ENCODE measurements at places on chromosomes 5 and 9. TPM values are rescaled to one million over a fixed set of nuclear protein-coding genes. Genes with fewer than 3 reads are reported as not detected.
A peak's percentile ranks its signal among the peaks of the same experiment; 100 is the strongest.

The BTNL8 gene
- 0.96 TPM for total RNA-seq

DNA sequence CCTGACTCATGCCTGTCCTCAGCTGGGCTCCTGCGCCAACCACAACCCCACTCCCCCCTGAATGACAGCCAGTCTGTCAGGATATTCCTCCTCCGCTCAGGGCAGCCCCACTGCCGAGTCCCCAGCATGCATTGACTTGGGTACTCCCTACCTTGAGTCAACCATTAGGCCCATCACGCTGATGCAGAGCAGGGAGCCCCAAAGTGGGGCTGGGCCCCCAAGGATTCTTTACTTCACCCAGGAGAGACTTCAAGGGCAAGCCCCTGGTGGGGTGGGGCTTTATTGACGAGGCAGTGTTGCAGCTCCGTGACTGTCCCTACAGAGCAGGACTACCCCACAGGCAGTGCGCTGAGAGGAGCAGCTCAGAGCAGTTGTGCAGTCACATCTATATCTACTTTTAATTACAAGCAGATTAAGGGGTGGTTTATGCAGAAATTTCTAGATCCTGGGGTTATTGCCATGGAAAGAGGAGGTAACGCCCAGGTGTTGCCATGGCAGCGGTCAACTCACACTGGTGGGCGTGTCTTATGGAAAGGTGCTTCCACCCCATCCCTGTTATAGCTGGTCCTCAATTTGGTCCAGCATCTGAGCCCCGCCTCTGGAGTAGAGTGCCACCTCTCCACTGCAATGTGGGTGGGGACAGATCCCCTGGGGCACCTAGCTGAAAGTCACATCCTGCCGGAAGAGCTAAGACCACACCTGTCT is 32.1 kb upstream of the FCN1 start:
- DNase-seq = no peak

DNA sequence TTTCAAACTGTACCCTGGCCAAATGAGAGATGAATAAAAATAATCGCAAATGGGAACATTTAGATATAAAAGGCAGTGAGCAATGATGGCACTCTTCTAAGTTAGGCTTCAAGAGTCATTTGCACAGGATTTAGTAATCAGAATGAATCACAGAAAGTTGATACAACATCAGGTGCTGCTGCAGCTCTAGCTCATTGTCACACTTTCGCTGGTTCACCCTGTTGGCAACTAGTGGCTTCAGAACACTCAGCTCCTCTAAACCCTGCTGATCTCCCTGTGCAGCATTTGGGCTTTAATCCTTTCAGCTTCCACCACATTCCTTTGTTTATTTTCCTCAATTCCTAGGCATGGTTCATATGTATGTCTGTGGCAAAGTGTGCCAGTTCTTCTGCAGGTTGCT is 2071.2 kb upstream of the CDH6 start:
- no peak for DNase-seq

The PCDHB9 gene
- total RNA-seq = 1.0 TPM

GRCh38 chr5:154801083-154801482 is 45.9 kb downstream of the LARP1 start:
- no peak for DNase-seq

The PPP2R2B gene
- 0.29 TPM for total RNA-seq

The SAXO1 gene
- not detected for total RNA-seq

The LTC4S gene
- total RNA-seq = 9.6 TPM

DNA sequence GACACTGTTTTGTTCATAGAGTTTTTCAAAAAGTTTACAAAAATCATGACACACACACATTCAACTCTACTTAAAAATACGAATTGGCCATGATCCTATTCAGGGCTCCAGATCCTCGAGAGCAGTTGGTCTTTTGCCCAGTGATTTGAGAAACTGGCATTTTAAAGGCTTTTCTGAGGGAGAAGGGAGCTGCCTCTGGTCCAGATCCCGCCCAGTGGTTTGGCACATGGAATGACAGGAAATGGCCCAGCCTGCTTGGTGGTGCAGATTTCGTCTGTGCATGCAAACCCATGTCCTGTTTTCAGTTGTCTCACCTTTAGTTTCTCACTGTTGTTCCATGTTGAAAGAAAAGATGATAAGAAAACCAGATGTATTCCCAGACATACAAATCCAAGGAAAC is 3.6 kb downstream of the CAMK4 start:
- DNase-seq = no peak

- no peak for DNase-seq
These were observed 64.4 kb downstream of the FAM114A2 start for GRCh38 chr5:153974131-153974812.

GRCh38 chr9:129253803-129254381 is 75.8 kb upstream of the IER5L start:
- peak; percentile 90 for DNase-seq

The WNT8A gene
- not detected for total RNA-seq

GRCh38 chr9:131733541-131734061 is 6.3 kb downstream of the RAPGEF1 start:
- DNase-seq = no peak

DNA sequence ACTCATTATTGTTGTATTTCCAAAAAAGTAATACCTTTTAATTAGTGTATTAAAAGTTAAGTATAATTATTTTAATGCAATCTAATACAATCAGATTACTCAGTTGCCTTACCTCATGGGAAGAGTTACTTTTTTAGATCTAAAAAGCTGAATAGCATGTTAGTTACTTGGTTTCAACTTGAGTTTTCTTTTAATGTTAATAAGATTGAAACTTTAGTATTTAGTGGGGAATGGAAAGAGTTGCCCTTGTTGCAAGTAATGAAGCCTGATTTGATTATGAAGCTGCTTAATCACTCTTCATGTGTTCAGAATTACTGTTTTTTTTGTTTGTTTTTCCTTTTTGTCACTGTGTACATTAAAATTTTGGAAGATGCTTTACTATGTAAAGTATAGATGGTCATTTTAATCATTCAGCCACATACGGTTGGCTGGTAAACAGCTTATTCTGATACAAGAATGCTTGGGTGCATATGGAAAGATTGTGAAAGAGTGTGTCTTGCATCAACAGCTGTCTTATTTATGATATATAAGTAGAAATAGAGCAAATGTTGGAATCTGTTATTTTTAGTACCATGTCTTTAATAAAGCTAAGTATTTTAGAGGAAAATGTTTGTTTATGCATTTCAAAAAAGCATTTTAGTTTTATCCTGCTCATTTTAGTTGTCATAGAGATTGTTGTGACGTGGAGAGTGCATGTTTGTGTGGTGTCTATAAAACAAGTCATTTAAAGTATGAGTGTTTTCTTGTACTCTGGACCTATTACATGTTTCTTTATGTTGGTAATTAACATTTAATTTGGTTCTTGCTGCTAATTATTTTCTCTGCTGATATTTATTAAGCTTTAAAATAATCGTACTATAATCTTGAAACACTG is 36.4 kb downstream of the SREK1 start:
- no peak for DNase-seq

DNA sequence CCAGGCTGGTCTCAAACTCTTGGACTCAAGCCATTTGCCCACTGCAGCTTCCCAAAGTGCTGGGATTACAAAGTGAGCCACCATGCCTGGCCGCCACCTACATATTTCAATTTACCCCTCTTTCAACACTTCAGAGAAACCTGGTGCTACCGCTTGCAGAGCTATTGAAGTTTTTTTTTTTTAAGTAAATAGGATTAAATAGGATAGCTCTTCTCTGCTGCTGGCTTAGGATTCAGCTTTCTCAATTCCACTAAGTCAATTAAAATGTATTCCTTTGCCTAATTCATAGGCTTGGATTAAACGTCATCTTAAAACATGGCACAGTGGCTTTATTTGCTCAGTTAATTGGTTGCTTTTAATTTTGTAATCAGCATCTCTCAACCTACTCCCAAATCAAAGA is 41.0 kb downstream of the KIAA1191 start:
- DNase-seq = no peak

DNA sequence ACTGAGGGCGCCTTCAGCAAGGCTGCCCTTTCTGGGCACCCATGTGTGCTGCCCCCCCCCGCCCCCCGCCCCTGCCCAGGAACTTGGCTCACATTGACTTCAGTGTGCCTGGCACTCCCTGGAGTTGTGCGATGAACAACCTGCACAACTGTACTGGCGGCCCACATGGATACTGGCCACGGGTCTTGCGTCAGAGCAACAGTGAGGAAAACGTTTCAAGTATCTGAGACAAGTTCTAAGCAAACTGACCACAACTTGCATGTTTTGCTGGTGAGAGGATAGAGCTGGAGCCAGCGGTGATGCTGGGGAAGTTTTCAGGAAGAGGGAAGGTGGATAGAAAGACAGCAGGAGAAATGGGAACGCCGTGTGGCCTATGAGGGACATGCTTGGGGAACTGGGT is 45.4 kb downstream of the HABP4 start:
- no peak for DNase-seq

The DIAPH1 gene
- 49.5 TPM for total RNA-seq

The PAPPA gene
- 5.7 TPM for total RNA-seq
